ENCODE measurements at places on chromosomes 6 and 20.

- no peak for DNase-seq
These were observed 95.5 kb downstream of the EYA2 start for GRCh38 chr20:46990017-46990595.

DNA sequence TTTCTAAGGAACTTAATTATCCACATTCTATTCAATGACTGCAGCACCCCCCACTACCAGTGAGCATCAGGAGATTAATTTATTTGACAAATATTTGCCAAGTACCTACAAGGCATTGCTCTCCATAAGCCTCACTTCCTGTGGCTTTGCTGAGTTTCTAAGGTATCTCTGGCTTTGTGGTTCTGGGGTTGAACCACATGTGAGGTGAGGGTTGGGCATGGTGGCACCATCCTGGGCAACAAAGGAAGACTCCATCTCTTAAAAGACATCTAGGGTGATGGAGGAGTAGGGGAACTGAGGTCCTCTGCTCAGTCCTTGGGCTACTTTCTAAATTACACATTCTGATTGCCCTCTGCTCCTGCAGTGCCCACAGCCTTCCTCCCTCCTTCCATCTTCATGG is 25.5 kb upstream of the WFDC2 start:
- no peak for DNase-seq

DNA sequence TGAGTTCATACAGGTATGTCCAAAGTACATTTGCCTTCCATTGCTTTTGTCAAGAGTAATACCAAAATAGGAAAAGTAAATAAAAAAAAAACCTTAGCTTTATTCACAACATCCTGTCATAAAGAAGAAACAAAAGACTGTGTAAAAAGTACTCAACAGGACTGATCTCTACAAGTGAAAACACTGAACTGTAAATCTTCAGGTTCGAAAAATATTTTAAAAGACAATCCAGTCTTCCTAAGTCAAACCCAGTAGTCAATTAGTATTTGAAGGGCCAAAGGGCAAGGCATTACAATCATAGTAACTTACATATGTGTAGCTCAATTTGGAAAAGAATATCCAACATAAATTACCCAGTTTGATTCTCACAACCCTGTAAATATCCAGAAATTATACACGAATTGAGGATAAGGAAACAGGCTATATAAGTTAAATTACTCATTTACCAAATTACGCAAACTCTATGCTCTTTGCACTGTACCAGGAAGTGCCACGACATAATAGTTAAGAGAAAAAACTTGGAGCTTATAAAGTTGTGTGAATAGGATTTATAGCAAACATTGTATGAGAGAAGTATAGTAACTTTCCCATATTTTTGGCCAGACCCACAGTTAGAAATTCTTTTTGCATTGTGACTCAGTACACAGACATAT is 21.2 kb downstream of the PTPRK start:
- no peak for DNase-seq

DNA sequence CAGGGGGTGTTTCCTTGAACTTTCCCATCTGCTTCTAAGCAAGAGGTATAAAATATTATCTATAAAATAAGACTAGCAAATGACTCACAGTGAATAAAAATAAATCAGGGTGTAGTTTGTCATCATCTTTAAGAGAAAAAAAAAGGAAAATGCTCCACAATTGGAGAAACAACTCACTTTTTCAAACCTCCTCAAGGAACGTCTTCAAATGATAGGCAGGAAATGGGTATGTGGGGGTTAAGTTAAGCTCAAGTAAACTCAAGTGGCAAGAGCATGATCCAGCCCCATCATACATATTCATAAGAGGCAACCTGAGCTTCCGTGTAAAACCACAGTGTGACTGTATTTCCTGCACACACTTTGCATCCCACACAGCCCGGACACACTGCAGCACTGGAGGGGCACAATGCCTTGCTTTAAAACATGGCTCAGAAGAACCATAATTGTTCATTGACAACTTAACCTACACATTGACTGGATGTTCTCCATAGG is 58.5 kb upstream of the CEP85L start:
- DNase-seq = no peak

- DNase-seq = no peak
These were observed 25.1 kb downstream of the RNF217 start for GRCh38 chr6:124987291-124987690.

DNA sequence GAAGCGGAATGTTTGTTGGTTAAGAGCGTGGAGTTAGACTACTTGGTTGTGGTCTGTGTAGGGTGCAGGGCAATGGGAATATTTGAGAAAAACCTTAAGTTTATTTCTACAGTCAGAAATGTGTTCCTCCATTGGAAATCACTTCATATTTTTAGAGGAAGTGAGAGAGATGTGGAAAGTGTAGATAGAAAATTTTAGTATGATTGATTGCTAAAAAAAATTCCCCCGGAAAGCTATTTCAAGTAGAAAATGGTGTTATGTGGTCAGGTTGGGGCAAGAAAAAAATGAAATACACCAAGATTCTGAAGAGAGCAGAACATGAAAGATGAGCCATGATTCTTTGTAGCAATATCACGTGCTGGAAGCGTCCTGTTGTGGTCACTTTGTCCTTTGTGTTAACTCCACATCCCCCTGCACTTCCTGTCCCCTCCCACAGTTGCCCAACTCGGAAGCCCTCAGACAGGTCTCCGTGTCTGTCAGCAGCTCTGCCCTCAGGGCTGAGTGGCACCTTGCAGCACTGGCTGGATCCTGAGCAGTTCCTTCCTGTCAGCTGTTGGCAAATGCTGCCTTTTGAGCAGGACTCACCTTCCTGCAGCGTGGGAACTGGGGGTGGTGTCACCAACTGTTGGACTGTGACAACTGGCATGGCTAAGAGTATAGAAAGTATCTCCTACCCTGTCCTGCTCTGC is 137.5 kb upstream of the SLC24A3 start:
- peak; percentile 92 for DNase-seq
